ENCODE measurements at places on chromosomes 16 and 17.

GRCh38 chr17:80830020-80830780 is 161.4 kb upstream of the CHMP6 start:
- no peak for DNase-seq

- DNase-seq: no peak
Measured at GRCh38 chr16:89744813-89745212, 23.5 kb downstream of the ZNF276 start.

DNA sequence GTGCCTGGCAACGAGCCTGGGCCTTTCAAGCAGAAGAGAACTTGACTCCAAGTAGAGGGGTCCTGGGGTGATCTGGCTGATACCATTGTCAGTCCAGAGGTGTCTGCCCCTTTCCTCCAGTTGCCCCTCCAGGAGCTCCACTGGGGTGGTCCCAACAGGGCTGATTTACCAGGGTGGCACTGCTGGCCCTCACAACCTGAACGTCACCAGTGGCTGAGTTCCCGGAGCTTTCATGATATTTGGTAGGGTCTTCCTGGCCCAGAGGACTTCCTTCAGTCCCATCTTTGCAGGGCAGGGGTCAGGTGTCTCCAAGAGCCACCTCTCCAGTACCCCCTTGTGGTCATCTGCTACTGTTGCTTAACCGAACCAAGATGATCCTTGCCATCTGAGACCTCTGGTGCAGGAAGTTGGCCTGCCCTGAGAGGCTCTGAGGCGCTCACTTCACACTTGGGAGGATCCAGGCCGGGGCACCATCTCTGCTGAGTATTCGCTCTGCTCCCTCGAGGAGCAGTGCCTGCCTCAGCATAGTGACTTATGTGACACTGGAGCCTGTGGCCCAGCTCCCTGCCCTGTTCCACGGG is 3.5 kb downstream of the LIMD2 start:
- no peak for DNase-seq

DNA sequence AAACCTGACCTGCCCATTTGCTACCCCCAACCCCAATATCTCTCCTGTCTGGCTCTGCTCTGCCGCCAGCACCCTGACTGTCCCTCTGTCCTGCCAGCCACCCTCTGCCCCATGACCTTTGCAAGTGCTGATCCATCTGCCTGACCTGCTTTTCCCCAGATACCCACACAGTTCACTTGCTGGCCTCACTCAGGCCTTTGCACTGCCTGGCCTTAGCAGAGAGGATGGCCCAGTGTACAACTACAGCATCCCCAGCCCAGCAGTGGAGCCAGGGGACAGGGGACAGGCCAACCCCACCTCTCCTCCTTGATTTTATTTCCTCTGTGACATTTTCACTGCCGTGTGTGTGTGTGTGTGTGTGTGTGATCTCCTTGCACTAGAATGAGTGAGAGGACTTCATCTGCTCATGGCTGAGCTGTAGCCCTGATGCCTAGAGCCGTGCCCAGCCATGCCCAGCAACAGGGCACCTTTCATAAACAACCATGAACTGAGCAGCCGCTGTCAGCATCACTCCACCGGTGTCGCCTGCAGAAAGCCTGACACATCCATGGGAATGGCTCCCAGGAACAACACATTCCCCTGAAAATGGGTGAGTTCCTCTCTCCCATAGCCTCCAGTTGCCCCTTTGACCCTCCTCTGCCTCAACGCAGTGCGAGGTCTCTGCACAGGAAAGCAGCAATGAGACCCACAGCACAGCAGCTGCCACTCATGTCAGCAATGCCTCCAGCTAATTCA is 36.0 kb upstream of the RBFOX3 start:
- DNase-seq: no peak

GRCh38 chr16:89449726-89450335 is 40.5 kb downstream of the ANKRD11 start:
- no peak for DNase-seq

GRCh38 chr16:17374668-17375255 is 96.0 kb downstream of the XYLT1 start:
- no peak for DNase-seq

DNA sequence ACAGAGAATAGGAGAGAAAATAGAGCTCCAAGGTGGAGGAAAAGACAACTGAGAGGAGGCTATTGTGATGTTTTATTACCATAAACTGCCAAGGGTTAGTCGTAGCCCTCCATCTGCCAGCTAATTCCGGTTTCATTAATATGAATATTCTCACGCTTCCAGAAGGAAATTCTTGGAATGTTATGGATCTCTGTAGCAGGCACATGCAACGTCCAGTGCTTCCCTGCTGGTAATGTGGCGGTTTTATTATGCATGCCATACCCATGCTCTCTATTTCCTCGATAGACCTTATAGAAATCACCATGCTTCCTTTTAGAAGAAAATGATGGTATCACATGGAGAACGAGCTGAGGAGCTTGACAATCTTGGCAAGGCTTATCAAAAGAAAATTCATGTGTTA is 463.6 kb downstream of the MAF start:
- DNase-seq: no peak
